8988T (cell line): ENCODE measurements at places on chromosomes 5 and 9.

DNA sequence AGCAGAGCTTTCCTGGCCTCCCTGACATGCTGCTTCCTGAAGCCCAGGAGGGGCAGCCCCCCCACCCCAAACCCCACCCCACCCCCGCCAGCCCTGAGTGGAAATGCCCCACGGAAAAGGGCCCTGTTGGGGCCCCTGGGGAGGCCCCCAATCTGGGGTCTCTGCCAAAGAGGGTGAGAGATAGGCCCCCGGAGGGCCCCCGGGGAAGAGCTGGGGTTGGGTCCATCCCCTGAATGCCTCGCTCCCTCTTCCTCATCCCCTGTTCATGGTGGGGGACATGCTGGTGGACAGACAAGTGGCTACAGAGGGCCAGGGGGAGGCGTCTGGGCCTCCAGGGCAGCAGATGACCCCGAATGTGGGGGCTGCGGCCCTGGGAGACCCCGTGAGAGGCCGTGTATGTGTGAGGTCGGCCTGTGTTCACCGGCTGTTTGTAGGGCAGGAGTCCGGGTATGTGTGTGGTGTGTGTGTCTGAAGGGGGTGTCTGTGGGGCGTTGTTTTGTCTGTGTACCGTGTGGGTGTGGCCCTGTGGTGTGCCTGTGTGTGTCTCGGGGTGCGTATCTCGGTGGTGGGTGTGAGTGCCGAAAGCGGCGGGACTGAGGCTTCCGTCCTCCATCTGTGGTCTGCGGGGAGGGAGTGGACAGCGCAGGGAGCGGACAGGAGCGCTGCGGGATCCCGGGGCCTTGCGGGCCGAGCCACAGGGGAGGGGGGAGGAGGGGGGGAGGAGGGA, 11.3 kb downstream of the C9orf50 start:
- DNase-seq: no peak

- DNase-seq: peak; percentile 88
Measured at GRCh38 chr5:159106569-159107282, 7.0 kb upstream of the EBF1 start.

- no peak for DNase-seq
Measured at GRCh38 chr5:149030838-149031397, 31.9 kb downstream of the SH3TC2 start.

DNA sequence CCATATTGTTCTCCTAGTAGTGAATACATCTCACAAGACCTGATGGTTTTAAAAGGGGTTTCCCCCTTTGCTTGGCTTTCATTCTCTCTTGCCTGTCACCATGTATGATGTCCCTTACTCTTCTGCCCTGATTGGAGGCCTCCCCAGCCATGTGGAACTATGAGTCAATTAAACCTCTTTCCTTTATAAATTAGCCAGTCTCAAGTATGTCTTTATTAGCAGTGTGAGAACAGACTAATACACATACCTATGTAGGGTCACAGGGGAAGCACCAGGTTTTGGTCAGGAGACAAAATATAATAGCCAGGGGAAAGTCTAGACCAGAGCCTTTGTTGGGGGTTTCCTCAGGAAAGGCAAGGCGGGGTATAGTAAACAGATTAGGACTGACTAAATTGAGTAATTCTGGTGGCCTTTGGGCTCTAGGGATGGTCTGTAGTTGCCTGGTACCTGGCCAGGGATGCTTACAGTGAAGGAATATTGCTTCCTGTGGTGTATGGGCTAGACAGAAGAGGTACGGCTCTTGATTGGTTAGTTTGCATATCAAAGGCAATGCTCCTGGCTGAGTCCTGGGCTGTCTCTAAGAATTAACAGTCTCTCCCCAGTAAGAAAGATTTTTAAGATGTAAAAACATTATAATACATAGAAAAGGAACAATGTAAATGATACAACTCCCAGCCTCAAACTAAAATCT, 254.5 kb downstream of the ELAVL2 start:
- no peak for DNase-seq

DNA sequence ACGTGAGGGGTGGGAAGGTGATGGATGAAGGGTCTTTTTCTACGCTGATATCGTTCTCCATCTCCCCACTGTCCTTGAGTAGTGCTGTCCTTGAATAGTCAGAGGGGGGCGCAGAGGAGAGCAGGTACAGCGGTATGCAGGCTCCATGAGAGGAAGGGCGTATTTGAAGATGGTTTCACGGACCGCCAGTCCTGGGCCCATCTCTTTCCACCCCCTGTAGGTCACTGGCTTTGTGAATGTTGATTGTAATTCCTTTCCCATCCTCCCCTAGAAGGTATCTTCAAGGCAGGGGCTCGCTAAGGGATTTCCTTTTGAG, 40.8 kb upstream of the DAB2IP start:
- no peak for DNase-seq

DNA sequence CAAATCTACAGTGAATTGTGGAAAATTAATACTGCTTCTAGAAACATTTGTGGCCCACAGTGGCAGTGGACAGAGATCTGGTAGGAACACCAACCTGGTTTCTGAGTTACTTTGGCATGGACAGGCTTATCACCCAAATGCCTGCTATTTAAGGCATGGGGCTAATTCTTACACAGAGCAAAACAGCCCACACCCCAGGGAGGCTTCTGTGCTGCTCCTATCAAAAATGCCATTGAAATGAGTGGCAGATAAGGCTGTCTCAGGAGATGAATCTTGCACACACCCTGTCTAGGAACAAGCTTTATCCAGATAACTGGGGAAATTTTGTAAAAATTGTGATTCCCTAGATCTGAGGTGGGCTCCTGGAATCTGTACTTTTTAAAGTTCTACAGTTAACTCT, 307.1 kb downstream of the TLE1 start:
- no peak for DNase-seq

DNA sequence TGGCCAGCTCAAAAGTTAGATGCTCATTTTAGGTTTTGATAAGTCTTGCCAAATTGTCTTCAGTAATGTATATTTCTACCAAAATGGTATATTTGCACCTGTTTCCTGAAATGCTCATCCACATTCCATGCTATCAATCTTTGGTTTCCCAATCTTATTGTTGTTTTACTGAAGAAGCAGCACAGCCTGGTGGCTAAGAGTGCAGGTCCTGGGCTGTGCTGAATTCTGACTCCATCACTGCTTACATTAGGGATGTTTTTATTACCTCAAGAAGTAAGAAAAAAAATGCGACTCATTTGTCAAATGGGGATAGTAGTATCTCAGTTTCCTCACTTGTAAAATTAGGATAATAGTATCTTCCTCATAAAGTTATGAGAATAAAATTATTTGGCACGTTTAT, 13.6 kb upstream of the S100Z start:
- no peak for DNase-seq

DNA sequence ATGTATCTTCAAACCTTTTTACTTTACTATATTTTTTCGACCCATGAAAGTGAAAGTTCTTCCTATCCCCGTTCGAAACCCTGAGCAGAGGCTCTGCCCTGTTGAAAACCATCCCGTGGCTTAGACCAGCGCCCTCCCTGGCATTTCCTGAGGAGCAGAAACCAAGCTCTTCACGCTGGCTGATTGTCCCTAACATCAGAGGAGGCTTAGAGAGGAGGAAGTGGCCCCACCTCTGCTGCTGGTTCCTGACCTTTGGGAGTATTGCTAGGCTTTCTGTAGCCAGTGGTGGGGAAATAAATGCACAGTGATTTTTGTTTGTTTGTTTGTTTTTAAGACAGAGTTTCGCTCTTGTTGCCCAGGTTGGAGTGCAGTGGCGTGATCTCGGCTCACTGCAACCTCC, 4.2 kb upstream of the PTGES start:
- DNase-seq: no peak

DNA sequence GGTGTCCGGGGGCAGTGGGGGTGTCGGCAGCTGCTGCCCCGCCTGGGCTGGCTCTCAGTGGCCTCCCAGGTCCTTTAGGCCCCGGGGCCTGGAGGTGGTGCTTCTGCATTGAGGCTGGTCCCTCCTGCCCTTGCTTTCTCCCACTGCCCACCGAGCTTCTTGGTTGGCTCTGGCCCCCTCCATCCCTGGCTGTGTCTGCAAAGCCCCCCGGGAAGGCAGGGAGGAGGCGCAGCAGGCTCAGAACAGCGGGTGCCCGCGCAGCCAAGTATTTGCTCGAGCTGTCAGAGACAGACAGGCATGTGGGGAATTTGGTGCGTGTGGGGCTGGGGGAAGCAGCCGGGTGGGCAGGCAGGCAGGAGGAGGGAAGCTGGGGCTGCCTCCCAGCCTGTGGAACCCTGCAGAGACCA, 11.5 kb downstream of the CXXC5 start:
- no peak for DNase-seq

DNA sequence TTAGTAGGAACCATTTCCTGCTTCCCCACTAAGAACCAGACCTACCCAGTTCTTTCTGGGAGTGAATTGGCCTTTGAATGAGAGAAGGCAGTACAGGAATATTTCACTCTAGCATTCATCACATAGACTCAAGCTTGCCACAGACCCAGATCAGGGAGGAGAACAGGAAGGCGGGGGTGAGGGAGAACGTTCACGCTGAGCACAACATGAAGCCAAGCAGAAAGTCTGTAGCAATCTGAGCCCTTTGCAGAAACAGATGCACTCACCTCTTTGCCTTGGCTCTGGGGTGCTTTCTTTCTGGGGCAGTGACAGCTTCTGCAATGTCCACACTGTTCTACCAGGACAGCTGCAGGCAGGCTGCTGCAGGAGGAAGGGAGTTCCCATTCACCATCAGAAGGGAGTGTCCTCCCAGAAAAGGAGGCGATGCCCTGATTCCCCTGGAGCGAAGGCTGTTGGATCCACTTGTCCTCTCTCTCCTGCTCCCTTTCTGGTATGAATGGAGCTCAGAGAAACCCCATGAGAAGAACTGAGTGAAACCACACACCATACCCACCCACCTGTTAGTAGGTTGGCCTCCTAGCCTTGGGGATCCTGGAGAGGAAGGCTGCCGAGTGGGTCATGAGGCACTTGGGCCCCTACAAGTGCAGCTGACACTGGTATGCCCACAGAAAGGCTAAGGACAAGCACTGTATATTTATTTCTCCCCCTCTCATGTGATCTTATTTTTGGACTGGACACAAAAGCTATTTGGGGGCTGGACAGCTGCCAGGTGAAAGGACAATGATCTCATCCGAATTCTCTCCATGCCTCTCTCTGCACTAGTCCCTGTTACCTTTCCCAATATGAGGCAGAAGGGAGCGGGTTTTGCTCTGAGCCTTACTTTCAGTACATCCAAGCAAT, 11.7 kb upstream of the FGF1 start:
- no peak for DNase-seq

- no peak for DNase-seq
Measured at GRCh38 chr9:34656992-34657391, 5.0 kb downstream of the IL11RA start.

GRCh38 chr5:9932770-9933169, 302.6 kb upstream of the TAS2R1 start:
- DNase-seq: no peak

DNA sequence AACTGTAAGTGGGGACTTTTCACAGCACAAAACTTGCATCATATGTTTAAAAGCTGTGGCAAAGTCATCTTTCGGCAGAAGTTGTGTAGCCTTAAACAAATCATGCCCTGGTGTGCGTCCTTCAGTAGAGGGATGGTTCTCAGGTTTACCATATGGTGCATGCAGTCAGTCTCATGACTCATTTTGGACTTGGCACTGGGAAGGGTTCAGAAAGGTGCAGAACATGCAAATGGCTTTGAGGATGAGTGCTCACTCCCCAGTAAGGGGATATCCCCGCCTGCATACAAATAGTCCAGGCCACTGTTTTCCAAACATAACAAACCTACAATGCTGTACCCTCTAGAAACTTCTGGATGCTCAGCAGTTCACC, 260.3 kb downstream of the NDUFS4 start:
- no peak for DNase-seq

- no peak for DNase-seq
Measured at GRCh38 chr9:130539420-130540223, 39.8 kb upstream of the FUBP3 start.

DNA sequence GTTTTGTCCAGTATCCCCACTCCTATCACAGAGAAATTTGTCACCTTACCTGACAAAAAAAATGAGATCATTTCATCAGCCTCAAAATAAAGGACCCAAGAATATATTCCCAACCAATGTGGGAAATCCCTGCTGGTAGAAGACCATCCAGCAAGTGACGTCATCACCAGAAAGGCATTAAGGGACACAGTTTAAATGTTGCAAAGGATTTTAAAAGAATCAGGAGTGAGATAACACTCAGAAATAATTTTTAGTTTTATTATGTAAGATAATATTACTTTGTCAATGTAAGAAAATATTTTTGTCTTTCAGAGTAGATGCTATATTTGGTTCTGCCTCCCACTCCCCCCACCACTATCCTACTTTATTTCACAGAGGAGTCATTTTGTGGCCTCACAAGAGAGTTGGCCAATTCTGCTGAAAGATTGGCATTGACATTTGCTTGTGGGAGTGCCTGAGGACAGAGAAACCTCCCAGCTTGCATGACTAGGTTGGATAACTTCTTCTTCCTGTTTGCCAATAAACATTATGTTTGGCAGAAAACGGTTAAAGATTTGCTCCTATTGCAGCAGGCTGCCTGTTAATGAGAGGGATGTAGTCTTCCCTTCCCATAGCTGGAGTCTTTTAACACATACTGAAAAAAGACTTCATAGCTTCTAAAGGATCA, 288.6 kb upstream of the DAB2 start:
- DNase-seq: no peak

DNA sequence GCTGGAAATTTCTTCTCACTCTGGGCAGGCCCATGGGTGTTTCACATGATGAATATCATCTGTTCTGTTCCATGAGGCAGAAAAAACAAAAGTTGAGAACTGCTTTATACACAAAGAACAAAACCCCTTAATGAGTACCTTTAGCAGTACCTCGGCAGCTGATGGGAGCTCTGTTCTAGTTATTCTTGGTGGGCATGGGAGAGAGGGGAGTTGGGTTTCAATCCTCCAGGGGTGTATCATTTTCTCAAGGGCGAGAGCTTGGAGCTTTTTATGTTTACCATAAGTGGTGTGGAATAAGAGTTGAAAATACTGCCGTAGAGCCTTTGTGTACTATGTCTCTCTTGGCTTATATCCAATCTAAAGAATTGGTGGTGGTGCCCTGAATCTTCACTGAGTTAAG, 103.3 kb upstream of the ZNF608 start:
- no peak for DNase-seq

- DNase-seq: no peak
Measured at GRCh38 chr5:91528831-91529230, 145.7 kb upstream of the ARRDC3 start.

- DNase-seq: no peak
Measured at GRCh38 chr9:99557816-99558215, 263.9 kb upstream of the NR4A3 start.

GRCh38 chr5:111063709-111064322, 7.7 kb upstream of the TSLP start:
- no peak for DNase-seq

- DNase-seq: peak; percentile 99
Measured at GRCh38 chr5:1511651-1512540, 11.9 kb downstream of the LPCAT1 start.

- DNase-seq: no peak
Measured at GRCh38 chr9:34771007-34771406, 61.1 kb upstream of the CCL21 start.

- DNase-seq: no peak
Measured at GRCh38 chr5:163503106-163504078, 2.0 kb upstream of the MAT2B start.

- peak; percentile 45 for DNase-seq
Measured at GRCh38 chr9:91978740-91979414, 28.8 kb upstream of the ROR2 start.
